ENCODE measurements at places on chromosomes 5 and 9.
A peak's percentile ranks its signal among the peaks of the same experiment; 100 is the strongest.

- no peak for DNase-seq
Measured at GRCh38 chr5:113404269-113404668, 30.5 kb downstream of the TSSK1B start.

- DNase-seq, result no peak
Measured at GRCh38 chr5:156241266-156241665, 85.7 kb upstream of the SGCD start.

DNA sequence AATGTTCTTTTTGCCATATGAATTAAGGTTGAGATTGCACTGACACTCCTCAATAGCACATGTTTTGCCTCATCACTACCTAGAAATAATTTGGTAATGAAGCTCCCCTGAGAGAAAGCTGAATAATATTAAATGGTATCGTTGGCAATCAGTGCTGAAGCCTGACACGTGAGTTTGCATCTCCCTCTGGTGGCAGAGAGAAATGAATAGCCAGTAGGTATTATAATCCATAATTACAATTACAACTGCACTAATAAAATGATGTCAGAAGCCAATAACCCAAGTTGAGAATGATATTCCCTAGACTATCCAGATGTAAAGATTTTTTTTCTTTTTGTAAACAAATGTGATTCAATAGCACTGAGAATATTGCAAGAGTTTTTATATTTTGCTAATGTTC lies 700.3 kb downstream of the PTPRD start:
- DNase-seq, result no peak

GRCh38 chr9:5838884-5839571 lies 6.1 kb upstream of the ERMP1 start:
- DNase-seq, result no peak

GRCh38 chr9:104842698-104843097 lies 78.8 kb downstream of the NIPSNAP3B start:
- no peak for DNase-seq

- no peak for DNase-seq
Measured at GRCh38 chr9:120212153-120212852, 367.7 kb downstream of the CDK5RAP2 start.

GRCh38 chr5:76771705-76772405 lies 47.0 kb upstream of the F2RL1 start:
- no peak for DNase-seq

DNA sequence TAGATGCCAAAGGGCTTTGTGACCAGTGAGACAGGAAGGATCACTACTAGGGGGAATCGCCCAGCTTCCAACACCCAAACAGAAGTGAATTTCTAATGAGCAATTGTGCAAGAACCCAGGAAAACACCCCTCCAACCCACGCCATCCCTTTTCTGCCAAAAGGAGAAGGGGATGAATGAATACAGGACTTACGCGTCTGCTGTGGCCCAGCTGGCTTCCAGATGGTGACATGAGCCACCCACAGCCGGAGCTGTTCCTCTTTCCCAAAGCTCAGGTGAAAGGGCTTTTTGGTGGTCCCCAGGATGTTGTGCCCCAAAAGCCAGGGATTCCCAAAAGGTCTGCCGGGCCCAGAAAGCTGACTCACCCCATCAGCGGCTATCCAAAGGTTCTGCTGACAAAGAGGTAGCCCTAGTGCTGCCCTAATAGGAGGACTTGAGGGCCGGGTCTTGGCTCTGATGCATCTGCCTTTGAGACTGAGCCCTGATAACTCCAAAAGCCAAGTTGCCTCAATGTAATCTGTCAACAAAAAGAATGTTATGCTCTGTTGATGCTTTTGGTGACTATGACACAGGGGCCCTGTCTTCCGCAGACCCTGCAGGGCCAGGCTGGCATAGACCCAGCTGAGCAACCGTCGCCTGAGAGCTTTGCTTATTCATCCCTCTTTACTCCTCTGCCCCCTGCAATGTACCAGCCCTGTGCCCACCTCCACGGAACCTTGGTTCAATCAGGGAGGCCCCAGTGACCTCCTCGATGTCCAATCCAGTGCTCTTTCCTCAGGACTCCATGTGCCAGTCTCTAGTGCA lies 14.5 kb downstream of the GSN start:
- DNase-seq, result peak; percentile 79

GRCh38 chr9:35162605-35163315 lies 951 bp downstream of the UNC13B start:
- DNase-seq, result peak; percentile 48

- DNase-seq, result no peak
Measured at GRCh38 chr9:4973246-4973645, 11.8 kb upstream of the JAK2 start.

GRCh38 chr5:89397096-89397495 lies 514.1 kb upstream of the MEF2C start:
- no peak for DNase-seq

- no peak for DNase-seq
Measured at GRCh38 chr9:114789006-114789405, 16.8 kb downstream of the TNFSF15 start.

DNA sequence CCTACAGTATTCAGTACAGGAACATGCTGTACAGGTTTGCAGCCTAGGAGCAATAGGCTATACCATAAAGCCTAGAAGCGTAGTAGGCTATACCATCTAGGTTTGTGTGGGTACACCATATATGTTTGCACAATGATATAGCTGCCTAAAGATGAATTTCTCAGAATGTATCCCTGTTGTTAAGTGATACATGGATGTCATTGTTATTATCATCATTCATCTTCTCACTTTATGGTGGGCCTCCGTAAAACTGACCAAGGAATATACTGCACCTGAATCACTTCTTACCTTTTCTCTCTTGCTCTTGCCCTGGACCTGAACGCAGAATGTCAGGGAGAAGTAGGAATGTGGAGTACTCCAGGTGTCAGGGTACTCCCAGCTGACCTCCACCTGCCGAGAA lies 11.8 kb downstream of the IL12B start:
- no peak for DNase-seq

- no peak for DNase-seq
Measured at GRCh38 chr9:91844701-91845291, 105.2 kb downstream of the ROR2 start.

DNA sequence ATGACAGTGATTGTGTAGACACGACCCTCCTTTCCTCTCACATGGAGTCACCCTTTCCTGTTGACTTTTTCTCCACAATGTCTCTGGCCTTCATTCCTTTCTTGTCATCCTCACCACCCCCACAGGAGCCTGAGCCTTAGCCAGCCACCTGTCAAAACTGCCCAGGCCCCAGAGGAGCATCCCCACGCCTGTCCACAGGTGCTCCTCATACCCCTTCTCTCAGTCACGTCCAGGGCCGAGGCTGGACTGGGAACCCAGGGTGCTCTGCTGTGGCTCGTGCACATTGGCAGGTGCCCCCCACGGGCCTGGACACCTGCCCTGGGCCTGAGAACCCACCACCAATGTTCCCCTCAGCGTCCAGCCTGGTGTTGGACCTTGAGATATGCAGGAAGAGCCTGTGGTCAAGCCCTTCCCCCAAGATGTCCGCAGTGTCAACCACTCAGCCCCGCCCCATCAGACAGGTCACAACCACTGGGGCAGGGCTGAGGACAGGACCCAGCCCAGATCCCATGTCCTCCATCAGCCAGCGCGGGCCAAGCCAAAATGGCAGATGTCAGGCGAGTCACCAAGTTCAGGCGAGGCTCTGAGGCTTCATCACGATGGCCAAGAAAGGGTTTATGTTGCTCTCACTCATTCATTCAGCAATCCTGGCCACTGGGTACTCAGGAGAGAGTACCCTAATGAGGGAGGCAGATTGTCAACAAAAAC lies 65.8 kb upstream of the STXBP1 start:
- no peak for DNase-seq

DNA sequence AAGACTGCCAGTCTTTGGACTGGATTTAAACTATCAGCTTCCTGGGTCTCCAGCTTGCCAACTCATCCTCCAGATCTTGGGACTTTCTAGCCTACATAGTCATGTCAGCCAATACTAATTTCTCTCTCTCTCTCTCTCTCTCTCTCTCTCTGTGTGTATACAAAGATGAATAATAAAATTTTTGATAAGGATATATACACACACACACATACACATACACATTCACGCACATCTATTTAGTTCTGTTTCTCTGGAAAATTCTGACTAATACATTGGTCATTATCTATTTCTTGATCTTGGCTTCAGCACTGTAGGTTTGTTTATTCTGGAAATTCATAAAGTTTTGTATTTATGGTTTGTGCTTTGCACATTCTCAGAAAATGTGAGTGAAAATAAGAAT lies 1606.2 kb upstream of the NUDT12 start:
- DNase-seq, result no peak

- peak; percentile 50 for DNase-seq
Measured at GRCh38 chr9:136086213-136086881, 8.7 kb downstream of the NACC2 start.

- no peak for DNase-seq
Measured at GRCh38 chr5:150519978-150520377, 12.0 kb downstream of the NDST1 start.

- no peak for DNase-seq
Measured at GRCh38 chr9:126630458-126631237, 16.9 kb downstream of the LMX1B start.

DNA sequence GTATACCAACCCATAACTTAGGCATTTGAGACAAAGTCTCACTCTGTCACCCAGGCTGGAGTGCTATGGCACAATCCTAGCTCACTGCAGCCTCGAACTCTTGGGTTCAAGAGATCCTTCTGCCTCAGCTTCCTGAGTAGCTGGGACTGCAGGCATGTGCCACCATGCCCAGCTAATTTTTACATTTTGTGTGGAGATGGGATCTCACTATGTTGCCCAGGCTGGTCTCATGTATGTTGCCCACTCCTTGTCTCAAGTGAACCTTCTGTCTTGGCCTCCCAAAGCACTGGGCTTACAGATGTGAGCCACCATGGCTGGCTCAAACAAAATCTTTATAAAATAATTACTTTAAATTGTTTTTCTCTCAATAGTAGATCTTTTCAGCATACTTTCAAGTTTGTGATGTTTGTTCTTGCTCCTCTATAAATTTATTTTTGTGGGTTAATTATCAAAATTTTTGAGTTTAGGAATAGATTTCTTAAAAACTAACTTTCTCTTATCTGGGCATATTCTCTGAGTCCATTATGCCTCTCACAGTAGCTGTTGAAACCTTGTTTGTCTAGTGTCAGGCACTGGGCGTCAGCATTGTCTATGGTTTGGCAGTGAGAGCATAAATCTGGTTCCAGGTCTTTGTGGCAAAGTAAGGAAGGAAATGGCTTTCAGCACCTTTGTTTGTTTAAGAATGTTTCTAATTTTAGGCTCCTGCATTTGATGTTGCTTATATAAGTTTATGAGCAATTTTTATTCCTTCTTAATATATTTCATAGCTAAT lies 38.7 kb downstream of the NLN start:
- DNase-seq, result peak; percentile 91

GRCh38 chr5:172886476-172886875 lies 52.4 kb downstream of the ERGIC1 start:
- no peak for DNase-seq

DNA sequence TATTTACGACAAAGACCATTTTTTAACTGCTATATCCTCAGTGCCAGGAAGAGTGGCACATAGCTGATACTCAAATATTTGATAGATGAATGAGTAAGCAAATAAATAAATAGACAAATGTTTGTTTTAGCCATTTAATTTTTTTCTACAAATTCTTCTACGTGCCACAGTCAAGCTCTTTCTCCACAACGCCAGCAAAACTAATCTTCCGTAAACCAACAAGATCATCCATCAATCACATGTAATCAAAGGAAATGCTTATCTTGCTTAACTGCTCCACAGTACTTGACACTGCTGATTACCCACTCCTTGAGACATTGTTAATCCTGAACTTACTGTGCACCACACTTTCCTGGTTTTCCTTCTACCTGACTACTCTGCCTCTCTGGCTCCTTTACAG lies 136.7 kb downstream of the EDIL3 start:
- no peak for DNase-seq

- DNase-seq, result no peak
Measured at GRCh38 chr9:12766357-12766756, 8.5 kb upstream of the LURAP1L start.

DNA sequence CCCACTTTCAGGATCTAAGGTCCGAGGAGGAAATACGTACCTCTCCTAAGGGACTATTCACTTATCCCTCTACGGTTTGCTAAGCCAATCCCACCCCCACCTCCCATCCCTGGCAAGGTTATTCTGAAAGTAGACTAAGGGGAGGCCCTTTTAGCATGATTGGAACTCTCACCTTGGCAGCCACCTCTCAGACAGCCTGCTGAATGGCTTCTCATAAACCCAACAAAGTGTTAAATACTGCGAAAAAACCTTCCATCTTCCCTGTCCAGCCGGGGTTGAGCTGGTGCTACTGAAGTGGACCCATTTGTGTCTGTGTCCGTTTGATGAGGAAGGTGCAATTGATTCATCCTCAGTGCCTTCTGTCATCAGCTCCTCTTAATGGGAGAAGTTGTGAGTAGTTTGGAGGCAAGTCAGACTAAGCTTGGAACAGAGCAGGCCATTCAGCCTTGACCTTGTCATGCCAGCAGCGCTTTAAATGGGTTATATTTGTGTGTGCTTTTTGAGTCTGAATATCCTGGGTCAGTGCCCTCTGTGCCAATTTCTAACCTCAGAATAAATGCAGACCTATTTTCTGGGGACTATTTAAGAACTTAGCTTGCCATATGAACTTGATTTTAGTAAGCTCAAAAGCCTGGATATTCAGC lies 476.3 kb upstream of the ZNF608 start:
- DNase-seq, result no peak

- DNase-seq, result no peak
Measured at GRCh38 chr5:55973296-55973695, 21.5 kb downstream of the IL6ST start.

GRCh38 chr9:114270120-114270975 lies 52.5 kb upstream of the ORM1 start:
- no peak for DNase-seq

- no peak for DNase-seq
Measured at GRCh38 chr5:174843263-174844250, 119.2 kb downstream of the MSX2 start.
